ENCODE measurements at places on chromosomes 7 and 10. TPM values are rescaled to one million over a fixed set of nuclear protein-coding genes. Genes with fewer than 3 reads are reported as not detected.

The NHLRC2 gene
- total RNA-seq: 38.0 TPM

The CYP2E1 gene
- total RNA-seq: 2.5 TPM

The UPK3B gene
- 0.27 TPM for total RNA-seq

The CDK14 gene
- total RNA-seq: 14.3 TPM

The AP4M1 gene
- 21.8 TPM for total RNA-seq

The INTS1 gene
- total RNA-seq: 18.9 TPM

The CDNF gene
- total RNA-seq: 2.9 TPM

The GOLGA7B gene
- total RNA-seq: 0.71 TPM

The THNSL1 gene
- 0.99 TPM for total RNA-seq

The DNAH11 gene
- total RNA-seq: 0.14 TPM

The FANK1 gene
- not detected for total RNA-seq

The NPSR1 gene
- not detected for total RNA-seq

The IMMP2L gene
- total RNA-seq: 19.4 TPM

The VAX1 gene
- not detected for total RNA-seq

The STEAP1B gene
- total RNA-seq: 2.1 TPM

The INA gene
- 11.1 TPM for total RNA-seq

The AQP1 gene
- total RNA-seq: 66.0 TPM

The C10orf90 gene
- not detected for total RNA-seq

The SLC26A4 gene
- total RNA-seq: 0.36 TPM

The TMEM236 gene
- 0.28 TPM for total RNA-seq

The EBLN1 gene
- total RNA-seq: not detected

The PON3 gene
- total RNA-seq: 1.6 TPM

The DGKI gene
- 7.6 TPM for total RNA-seq

The DBF4 gene
- 3.6 TPM for total RNA-seq

The ADRA2A gene
- 2.8 TPM for total RNA-seq

The CLRN3 gene
- not detected for total RNA-seq

The HTR7 gene
- total RNA-seq: 0.83 TPM

The CYP3A7 gene
- not detected for total RNA-seq

The SHH gene
- not detected for total RNA-seq
